Stimulated activated CD4-positive, alpha-beta T cell treated with anti-CD3 and anti-CD28 coated beads, Interleukin-4, amount 100 ng/mL, for 4 hours (primary cell): ENCODE measurements at places on chromosomes 12 and 14.

DNA sequence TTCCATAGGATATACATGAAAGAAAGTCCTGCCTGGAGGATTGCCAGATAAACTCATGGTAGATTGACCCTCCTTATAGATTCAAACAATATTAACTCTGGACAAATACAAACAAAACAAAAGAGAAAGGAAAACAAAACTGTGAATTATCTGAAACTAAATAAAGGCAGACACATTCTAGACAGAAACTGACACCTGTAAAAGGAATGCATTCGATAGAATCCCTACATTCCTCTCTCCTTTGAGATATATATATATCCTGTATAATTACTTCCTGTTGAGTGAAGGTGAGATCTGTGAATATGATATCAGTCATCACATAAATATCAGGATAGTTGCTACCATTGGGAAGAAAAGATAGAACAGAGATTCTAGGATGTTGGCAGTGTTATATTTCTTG lies 948.4 kb upstream of the ATXN7L3B start:
- DNase-seq: no peak

DNA sequence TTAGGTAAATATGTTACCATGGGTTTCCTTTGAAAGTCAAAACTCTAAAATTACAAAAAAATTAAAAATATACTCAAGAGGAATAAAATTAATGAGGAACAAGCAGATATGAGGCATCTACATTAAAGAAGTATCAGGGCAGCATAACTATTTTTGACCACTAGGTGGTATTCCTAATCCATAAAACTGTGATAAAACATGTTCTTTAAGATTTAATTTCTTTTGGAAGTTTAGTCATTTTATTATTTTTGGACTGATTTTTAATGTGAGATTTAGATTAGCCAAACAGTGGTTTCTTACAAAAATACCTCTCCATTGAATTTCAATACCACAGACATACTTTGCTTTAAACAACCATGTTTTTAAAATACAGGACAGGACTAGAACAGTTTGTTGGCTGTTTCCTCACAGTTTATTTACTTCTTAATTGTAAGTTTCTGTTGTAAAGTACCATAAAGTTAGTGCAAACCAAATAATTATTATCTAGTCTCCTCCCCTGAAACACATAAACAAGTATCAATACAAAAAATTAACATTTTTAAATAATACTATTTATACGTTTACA lies 49.8 kb downstream of the NTS start:
- DNase-seq: no peak

DNA sequence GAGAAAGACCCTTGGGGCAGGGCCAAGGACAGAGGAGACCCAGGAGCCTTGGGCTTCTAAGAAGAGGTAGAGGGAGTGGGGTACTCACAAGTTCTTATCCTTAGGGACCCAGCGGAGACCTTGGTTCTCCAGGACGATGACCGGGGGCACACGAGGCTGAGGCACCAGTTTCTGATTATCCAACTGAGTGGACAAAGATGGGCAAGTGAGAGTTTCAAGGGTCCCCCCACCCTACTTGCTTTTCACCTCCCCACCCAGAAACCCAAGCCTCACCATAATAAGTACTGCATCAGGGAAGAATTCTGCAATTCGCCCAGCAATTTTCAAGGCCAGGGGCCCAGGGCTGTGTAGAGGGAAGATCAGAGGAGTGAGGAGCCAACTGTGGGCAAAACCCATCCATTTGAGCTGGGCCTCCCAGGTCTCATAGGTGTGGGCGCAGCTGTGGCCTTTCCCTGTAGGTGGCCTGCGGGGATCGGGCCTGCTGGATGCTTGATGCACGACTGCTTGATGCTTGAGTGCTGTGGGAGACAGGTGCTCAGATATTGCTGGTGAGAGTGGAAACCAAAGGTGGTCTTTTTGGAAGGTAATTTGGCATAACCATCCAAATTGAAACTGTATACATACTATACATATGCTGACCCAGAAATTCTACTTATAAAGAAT lies 2.0 kb downstream of the EMC9 start:
- DNase-seq: no peak

- no peak for DNase-seq
Observed at GRCh38 chr12:85392508-85392907, 112.5 kb downstream of the ALX1 start.

- DNase-seq: no peak
Observed at GRCh38 chr14:20412411-20412810, 890 bp downstream of the TEP1 start.

- DNase-seq: no peak
Observed at GRCh38 chr14:22497144-22497423, 91.9 kb downstream of the DAD1 start.

DNA sequence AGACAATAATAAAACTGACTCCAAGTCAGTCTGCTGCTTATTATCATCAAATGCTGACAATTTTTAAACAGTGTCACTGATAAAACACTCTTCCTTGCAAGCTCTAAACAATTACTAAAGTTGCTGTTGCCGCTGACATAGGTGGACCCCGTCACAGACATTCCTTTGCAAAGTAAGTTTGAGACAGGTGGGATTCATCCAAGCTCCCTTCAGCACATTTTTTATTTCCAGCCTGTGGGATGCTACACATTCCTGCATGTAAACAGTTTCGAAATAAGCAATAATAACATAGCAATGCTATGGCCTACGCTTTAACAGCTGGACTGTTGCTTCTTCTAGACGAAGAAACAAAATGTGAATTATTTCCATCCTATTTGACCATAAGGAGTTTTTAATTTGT lies 85.4 kb upstream of the HIF1A start:
- no peak for DNase-seq

GRCh38 chr12:131287938-131288764 lies 334.4 kb downstream of the ADGRD1 start:
- no peak for DNase-seq

- DNase-seq: peak; percentile 49
Observed at GRCh38 chr14:61525293-61526011, 169.9 kb upstream of the HIF1A start.

DNA sequence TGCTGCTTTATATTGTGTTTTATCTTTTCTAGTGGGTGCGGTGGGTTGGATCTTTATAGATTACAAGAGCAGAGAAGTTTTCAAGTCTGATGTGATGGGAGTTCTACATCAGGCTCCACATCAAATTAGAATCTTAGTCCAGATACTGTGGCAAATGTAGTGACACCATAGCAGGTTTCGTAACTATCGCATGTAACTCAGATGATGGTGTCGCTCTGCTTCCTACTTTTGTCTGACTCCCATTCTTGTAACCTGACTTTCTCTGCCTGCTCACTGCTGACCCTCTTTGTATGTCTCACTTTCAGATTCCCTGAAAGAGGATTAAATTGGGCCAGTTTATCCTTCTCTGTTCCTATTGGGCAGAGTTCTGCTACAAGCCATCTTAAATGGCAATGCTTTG lies 22.8 kb upstream of the FBXO34 start:
- no peak for DNase-seq

DNA sequence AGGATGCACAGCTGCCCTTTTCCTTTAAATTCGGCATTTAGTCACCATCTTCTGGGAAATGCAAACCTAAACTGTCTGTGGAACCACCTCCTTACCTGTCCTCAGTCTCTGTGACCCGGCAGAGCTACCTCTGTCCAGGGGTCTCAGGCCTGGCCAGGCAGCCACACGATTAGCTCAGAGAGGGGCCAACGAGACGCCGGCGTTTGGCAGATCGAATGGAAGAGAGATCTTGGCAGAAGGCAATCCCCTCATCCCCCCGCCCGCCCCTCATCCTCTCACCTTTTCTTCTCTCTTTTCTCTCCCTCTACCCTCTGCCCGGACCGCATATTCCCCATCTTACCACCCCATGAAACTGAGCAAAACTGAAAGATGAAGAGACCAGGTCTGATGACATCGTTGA lies 101.0 kb downstream of the PIWIL1 start:
- DNase-seq: no peak

GRCh38 chr12:51943346-51943745 lies 8.2 kb upstream of the ACVR1B start:
- DNase-seq: no peak

DNA sequence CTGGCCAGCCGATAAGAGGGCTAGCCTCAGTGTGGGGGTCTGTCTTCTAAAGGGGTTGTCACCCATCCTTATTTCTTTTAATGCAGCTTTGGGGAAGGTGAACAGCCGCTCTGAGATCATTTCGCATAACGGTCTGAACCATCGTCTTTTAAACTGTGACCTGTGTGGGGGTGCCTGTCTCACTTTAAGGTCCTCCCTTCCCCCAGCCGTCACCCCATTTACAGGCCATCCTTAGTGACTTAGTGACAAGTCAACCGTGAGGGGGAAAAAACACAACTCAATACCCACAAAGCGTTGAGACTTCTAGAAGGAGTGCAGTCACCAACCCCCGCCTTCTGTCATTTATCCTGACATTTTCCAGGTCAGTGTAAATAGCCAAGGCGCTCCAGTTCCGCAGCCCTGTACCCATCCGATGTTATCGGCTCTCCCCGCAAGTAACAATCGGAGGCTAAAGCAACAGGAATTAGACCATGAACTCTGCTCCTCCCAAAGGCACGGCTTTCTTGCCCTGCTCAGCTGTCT lies 505 bp upstream of the DENND5B start:
- DNase-seq: no peak

DNA sequence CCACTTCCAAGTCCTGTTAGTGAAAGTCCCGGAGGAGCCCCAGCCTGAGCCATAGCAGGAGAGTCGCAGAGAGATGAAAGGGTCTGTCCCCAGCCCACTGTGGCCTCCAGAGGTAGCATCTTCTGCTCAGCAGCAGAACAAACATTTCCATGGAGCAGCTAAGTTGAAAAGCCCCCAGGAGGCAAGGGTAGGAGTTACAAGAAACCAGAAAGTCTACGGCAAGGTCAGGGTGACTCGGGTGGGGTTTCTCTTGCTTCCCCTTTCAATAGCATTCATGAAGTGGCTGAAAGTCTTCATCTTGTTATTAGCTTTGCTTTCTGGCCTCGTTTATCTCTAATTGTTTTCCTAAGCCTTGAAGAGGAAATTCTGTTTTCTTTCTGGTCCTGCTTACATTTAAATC lies 151.2 kb upstream of the DIO3 start:
- DNase-seq: no peak

- DNase-seq: peak; percentile 37
Observed at GRCh38 chr14:67241411-67242167, at the start of gene PALS1. Gene PALS1 (plus strand): TSS chr14:67241435. CDS start chr14:67279171, 37,736 bp downstream.

GRCh38 chr12:25789541-25789944 lies 168.9 kb upstream of the RASSF8 start:
- no peak for DNase-seq

DNA sequence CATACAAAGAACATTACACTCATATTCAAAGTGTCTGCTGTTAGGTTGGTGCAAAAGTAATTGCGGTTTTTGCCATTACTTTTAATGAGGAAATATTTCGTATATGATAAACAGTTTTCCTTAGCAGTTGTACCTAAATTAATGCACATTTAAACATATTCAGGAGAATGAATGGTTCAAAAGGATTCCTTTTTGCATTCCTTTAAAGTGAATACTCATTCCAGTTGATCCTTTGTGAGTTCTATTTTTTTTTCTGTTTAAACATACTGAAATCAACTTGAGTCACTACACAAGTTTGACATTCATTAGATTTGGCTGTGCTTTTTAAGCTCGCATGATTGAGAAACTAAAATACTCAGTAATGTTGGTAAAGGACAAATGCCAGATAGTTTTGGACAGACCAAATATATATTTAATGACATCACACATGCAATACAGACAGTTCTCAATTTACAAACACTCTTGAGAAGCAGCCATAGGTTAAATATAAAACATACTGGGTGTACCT lies 13.8 kb upstream of the SLC38A2 start:
- DNase-seq: no peak

DNA sequence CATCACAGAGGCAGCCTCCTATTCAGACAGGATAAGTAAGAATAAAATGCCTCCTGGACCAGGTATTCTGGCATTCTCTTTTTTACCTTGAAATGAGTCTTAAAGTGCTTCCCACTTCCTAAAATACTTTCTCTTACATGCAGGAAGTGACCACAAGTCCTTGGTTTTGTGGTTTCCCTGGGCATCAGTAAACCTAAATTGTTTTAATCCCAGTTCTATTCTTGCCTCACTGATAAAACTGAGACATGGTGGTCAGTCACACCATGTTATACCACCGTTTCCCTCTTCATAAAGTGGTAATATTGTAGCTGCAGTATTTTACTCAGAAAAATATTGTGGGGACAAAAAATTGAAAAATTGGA lies 1.2 kb upstream of the SALL2 start:
- no peak for DNase-seq

GRCh38 chr14:61523751-61524150 lies 171.6 kb upstream of the HIF1A start:
- no peak for DNase-seq

GRCh38 chr12:38844267-38844666 lies 61.1 kb downstream of the CPNE8 start:
- no peak for DNase-seq

- no peak for DNase-seq
Observed at GRCh38 chr14:26593357-26593756, 4.5 kb downstream of the NOVA1 start.

DNA sequence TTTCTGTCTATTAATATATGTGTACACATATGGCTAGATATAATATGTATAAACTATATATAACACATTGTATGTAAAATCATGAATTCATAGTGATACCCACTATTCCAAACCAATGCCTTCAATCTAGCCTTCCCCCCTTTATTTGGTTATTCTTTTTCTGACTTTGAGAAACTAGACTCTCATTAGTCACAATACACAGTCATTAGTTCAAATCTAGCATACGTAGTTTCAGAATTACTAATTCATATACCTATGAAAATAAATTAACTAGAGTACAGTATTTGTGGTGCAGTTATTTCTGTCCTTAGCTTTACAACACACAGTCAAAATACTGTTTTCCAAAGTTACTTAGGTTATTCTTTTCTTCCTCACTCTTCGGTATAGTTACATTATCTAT lies 268.2 kb downstream of the DPF3 start:
- DNase-seq: no peak
